Astrocyte of the cerebellum (primary cell): ENCODE measurements at places on chromosomes 4 and X.

DNA sequence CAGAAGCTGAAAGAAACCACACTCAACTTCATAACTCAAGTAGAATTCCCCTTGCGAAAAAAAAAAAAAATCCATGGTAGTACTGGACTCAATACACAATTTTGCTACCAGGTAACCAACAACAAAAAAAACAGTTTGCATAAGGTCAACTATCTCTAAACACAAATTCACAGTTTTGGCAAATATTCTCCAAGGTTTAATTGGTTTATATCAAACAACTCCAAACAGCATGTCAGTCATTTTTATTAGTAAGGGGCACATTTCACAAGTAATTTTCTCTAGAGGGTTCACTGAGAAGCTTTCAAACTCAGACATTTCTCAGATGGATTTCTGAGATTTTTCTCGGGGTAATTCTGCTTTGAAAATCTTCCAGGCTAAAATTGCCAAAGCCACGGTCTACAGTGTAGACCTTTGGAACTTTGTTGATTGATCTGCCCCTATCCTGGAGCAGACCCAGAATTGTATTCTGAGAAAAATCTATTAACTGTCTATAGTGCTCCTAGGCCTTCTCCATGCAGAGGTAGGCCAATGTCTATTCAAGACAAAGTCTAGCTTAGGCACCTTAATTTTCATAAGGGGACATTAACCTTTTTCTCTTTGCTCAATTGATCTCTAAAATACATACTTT is 73.7 kb upstream of the NFKB1 start:
- no peak for DNase-seq

- no peak for DNase-seq
Observed at GRCh38 chr4:163180090-163180489, 13.4 kb upstream of the NAF1 start.

GRCh38 chr4:112953262-112953661 is 96.2 kb upstream of the ANK2 start:
- no peak for DNase-seq

- DNase-seq = no peak
Observed at GRCh38 chr4:184806229-184806550, 19.6 kb downstream of the ACSL1 start.

GRCh38 chrX:122567911-122568310 is 616.2 kb upstream of the GRIA3 start:
- no peak for DNase-seq

GRCh38 chr4:85476381-85476780 is 1.4 kb downstream of the ARHGAP24 start:
- no peak for DNase-seq

- no peak for DNase-seq
Observed at GRCh38 chrX:135494453-135494852, 26.0 kb upstream of the INTS6L start.
